Fibroblast of skin of back (primary cell): ENCODE measurements at places on chromosomes 7 and 10.
A peak's percentile ranks its signal among the peaks of the same experiment; 100 is the strongest.

DNA sequence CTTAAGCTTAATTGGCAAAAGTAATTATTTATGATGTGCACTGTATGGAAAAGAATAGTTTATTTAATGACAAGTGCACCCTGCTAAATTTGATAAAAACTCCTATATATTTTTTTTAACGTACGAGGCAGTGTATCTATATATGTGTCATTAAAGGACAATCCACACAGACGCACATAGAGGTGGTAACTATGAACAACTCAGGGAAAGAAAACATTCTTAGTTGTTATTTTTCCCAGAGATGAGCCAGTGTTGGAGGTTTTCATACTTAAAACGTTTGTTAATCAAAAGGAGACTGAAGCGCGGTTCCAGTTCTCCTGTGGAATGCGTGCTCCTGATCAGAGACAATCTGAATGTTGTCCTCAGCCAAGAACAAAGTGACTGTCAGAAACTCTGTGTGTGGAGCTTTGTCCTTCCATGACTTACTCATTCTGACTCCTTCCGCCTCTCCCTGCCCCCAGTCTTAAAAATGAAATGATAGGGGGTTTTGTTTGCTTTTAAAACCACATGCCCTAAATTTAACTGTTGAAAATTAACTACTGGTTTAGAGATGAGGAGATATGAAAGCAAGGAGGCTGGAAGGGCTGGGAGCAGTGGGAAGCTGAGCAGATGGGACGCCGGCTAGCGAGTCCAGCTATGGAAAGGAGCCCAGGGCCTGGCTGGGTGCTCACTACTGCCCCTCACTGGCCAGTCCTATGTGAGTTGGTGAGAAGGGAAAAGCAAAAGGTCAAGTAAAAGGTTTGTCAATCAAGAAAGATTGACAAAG lies 99.6 kb downstream of the SVIL start:
- peak; percentile 95 for DNase-seq

DNA sequence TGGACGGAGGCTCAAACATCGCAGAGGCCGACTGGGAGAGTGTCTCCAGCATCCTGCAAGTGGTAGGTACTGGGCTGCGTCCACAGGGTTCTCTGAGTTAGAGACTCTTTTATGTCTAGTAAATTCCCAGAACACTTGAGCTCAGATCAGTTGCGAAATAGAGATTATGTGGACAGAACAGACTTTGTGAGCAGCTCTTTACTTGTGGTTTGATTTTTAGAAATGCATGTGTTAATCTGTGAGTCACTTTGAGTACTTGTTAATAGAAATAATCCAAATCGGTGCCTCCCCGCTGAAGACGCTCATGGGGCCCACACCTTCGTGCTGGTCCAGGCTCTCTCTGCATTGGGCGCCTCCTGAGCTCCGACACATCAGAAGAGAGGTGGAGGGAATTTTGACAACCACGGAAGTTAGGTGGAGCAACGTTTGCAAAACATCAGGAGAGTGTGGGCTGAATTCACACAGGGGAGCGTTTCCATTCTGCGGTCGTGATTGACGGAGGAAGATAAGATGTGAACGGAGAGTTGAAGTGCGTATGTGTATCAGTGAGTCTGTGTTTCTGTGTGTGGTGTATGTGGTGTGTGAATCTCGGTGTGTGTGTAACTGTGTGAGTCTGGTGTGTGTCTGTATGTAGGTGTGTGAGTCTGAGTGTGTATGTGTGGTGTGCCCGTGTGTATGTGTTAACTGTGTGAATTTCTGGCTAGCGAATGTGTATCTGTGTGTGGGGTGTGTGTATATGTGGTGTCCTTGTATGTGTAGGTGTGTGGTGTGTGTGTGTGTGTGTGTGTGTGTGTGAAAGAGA lies 32.1 kb downstream of the PFKP start:
- DNase-seq: peak; percentile 23

DNA sequence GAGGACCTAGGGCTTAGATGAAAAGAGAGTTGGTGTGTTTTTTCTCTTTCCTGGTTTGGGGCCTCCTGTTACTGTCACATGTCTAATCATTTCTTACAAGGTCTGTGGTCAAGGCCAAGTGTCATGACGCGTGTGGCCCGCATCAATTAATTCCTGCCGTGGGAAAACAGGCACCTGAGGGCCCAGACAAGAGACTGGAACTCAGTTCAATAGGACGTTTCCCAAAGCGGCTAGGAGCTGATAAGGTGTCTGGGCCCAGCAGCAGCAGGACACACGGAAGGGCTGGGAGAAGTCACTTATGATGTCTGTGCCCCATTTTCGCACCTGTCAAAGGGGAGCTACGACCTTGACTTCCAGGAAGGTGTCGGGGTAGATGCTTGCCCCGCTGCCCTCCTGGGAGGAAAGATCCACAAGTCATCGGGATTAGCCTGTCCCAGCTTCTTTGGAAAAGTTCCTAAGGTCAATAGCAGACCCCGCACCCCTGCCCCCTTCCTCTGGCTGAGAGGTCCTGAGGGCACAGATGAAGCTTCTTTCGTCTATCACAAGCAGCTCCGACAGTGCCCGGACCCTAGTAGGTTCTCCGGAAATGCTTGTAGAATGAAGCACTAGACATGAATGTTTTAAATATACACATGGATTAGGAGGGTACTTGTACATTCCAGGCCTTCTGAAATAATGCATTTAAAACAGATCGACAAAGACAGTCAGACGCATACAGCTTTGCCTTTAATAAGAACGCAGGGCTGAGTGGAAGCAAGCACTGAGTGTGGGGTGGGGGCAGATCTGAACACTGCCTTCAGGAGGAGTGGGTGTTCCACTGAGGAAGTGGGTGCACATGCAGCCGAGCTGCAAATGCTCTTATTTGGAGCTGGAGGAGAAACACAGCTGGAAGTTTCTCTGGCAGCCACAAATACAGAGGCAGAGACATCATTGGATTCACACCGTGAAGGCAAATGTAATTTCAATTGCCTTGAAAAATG lies 237.5 kb upstream of the GRB10 start:
- peak; percentile 87 for DNase-seq

DNA sequence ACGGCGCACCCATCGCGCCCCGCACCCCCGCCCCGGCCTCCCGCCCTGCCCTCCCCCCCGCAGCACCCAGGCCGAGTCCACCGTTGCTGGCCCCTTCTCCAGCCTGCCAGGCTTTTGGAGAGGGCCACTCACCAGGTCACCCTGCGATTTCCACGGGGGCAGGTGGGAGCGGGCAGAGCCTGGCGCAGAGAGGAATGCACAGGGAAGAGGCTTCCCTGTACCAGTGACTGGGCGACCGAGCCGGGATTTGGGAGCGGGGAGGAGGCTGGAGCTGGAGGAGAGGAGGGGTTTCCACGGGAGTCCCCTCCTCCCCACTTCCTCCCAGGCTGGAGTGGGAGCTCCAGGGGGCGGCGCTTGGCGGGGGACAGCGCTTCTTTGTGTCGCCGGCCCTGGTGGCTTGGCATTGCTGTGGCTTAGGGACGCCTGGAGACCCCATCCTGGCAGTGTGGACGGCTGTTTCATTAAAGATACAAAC lies 19.3 kb downstream of the TCAF1 start:
- DNase-seq: peak; percentile 81

DNA sequence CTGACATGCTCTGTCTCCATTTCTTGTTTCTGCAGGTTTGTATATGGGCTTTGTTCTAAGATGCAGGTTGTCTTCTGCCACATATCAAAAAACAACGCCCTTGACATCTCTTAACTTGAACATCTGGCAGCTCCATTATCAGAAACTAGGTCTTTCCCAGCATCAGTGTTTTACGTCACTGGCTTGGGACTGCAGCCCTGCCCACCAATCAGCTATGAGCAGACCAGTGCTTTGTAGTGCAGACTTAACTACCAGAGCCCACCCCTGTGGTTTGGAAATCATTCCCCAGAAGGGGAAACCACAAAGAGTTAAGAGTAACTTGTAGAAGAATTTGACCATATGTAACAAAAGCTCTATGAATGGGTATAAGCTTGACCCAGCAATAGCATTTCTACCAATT lies 132.4 kb downstream of the SEPTIN14 start:
- DNase-seq: no peak

- DNase-seq: no peak
Measured at GRCh38 chr7:3020416-3020815, 23.3 kb downstream of the CARD11 start.

DNA sequence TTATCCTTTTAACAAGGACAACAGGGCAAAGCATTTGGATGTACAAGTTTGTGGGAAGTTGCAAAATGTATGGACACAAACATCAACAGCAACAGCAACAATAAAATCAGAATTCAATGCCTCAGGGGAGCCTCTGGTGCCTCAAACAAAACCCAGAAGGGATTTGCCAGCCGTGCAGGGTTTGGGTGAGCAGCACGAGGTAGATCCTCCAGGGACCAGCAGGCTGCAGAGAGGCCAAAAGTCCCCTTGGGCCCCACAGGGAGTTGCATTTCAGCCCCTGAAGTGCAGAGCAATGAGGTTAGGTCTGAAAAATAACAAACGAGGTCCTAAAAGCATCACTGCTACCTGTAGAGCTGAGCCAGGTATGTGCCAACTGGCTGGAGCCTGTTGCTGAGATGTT lies 51.7 kb upstream of the CPXM2 start:
- DNase-seq: no peak

DNA sequence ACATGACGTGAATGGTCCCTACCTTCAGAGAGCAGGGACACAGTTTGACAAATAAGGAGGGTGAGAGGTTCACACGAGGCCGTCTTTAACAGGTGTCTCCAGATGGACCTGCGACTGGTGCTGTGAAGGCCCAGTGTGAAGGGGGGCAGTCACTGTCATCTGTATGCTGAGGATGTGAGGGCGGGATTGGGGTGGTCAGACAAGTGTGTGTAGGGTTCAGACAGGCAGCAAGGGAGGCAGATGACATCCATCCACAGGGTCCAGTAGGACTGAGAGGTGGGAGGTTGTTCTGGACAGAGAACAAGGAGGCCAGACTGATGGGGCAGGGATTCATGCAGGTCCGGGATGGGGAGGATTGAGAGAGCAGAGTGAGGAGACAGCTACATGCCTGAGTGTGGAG lies 232.6 kb upstream of the GPR26 start:
- no peak for DNase-seq

DNA sequence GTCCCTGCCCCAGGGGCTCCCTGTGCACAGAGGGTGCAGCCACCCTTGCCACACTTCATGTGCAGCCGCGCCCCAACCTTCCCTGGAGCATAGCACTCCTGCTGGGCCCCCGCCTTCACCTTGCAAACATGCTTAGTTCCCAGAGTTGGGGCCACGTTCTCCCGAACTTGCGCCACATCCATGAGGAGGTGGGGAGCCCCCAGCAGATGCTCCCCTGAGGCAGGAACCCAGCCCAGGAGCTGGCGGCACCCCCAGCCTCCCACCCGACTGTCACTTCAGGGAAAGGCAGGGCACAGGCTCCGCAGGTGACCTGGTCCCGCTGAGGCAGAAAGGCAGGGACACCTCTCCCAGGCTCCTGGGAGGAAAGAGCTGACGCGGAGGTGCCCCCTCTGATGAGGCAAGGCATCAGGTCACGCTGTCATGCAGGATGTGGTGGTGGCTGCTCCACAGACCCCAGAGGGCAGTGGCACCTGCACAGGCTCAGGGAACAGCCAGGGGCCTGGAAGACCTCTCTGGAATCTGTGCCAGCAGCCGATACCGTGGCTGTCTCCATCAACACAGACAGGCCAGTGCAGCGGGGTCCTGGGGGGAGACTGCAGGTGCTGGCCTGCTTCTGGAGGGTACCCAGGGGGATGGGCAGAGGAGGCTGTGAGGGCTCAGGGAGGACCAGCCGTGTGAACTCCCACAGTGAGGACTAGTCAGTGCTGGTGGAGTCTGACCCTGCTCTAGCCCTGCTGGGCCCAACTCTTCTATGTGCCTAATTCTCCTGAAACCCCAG lies 221.3 kb downstream of the MAD1L1 start:
- no peak for DNase-seq
